ENCODE measurements at places on chromosomes 6 and 20. TPM values are rescaled to one million over a fixed set of nuclear protein-coding genes. Genes with fewer than 3 reads are reported as not detected.

GRCh38 chr20:11337361-11338130 lies 580.1 kb upstream of the BTBD3 start:
- no peaks in the 10 kb centered on the region for H3K27me3 ChIP-seq
- no peak overlapping the region for H3K4me3 ChIP-seq
- H3K27ac ChIP-seq: no peak overlapping the region
- no peak for DNase-seq

The SYTL3 gene
- total RNA-seq: 42.7 TPM

DNA sequence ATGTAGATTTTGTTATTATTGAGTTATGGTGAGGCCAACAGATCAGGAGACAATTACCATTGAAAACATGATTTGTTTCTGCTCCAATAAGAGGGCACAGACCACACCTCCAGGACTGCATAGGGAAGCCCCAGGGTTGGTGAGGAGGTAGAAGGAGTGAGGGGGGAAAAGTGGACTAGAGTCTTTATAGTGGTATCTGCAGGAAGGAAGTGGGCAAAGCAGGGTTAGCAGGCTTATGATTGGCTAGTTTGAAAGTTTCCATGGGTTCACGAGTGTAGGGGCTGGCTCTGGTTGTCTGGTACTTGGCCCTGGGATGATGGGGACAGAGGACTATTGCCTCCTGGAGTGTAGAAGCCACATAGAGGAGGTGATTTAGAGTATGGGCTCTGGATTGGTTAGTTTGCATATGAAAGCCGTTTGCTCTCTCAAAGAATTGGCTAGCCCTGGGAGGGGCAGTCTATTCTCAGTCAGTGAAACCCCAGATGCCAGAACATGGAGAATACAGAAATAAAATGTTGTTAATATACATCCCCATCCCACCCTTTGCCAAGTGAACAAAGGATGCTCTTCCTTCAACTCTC lies 156.6 kb downstream of the KLHL32 start:
- H3K4me3 ChIP-seq: no peak overlapping the region
- H3K27me3 ChIP-seq: no peaks in the 10 kb centered on the region
- H3K27ac ChIP-seq: no peak overlapping the region
- no peaks in the 10 kb centered on the region for H3K4me1 ChIP-seq
- DNase-seq: no peak

The DPPA5 gene
- not detected for total RNA-seq

GRCh38 chr6:3081960-3082359 lies 13.7 kb downstream of the RIPK1 start:
- DNase-seq: no peak
- no peaks in the 10 kb centered on the region for H3K27me3 ChIP-seq
- peaks cover 8% of the 10 kb centered on the region for H3K4me1 ChIP-seq
- H3K36me3 ChIP-seq: peaks cover 93% of the 10 kb centered on the region
- no peak overlapping the region for H3K4me3 ChIP-seq

DNA sequence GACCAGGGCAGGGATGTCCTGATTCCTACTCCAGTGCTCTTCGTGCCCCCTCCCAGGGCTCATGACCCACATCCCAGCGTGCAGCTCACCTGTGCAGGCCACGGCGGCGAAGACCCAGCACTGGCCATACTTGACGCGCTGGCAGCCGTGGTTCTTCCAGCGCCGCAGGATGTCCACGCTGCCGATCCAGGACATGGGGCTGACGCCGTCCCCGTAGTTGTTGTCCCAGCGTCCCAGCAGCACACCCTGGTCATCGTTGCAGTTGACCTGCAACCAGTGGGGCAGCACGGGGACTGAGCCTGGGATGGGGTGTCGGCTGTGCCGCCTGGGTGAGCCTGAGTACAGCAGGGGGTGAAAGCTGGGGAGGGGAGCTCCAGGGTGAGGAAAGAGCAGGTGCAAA lies 18.4 kb downstream of the TGM2 start:
- peaks cover 3% of the 10 kb centered on the region for H3K4me1 ChIP-seq
- H3K36me3 ChIP-seq: no peaks in the 10 kb centered on the region
- no peak overlapping the region for H3K4me3 ChIP-seq

- H3K4me1 ChIP-seq: no peaks in the 10 kb centered on the region
- H3K36me3 ChIP-seq: no peaks in the 10 kb centered on the region
- no peak for DNase-seq
These were observed 28.3 kb downstream of the PARD6B start for GRCh38 chr20:50759678-50760077.

DNA sequence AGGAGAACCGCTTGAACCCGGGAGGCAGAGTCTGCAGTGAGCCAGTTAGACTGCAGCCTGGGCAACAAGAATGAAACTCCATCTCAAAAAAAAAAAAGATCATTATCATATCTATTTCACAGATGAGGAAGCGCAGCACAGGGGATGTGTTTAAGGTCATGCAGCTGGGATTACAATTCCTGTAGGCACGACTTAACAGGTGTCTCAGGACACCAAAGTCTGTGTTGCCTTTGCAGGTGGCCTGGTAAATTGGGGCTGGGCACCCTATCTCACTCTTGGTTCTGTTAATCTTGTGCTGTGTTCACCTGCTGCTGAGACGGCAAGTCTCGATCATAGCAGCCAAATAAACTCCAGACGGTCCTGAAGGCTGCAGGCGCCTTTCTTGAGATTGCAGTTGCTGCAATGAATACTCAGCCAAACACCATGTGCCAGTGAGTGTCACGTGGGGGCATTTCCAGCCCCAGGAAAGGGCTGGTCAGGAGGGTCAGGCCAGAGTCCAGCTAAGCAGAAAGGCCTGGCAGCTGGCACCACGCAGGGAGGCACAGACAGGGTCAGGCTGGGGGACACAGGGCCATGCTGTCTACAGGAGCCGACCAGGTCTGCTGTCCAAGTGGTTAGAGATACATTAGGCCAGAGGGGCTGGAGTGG lies 55.8 kb downstream of the FGD2 start:
- H3K36me3 ChIP-seq: no peaks in the 10 kb centered on the region
- peaks cover 4% of the 10 kb centered on the region for H3K4me1 ChIP-seq
- no peak overlapping the region for H3K27ac ChIP-seq
- DNase-seq: no peak
- H3K27me3 ChIP-seq: no peaks in the 10 kb centered on the region
- H3K4me3 ChIP-seq: no peak overlapping the region

GRCh38 chr6:139060332-139060731 lies 31.8 kb downstream of the ABRACL start:
- H3K27me3 ChIP-seq: no peaks in the 10 kb centered on the region
- H3K27ac ChIP-seq: no peak overlapping the region
- H3K4me3 ChIP-seq: no peak overlapping the region
- no peaks in the 10 kb centered on the region for H3K4me1 ChIP-seq

GRCh38 chr20:22575087-22575721 lies 9.2 kb downstream of the FOXA2 start:
- no peak for DNase-seq
- peaks cover 75% of the 10 kb centered on the region for H3K27me3 ChIP-seq
- H3K4me1 ChIP-seq: no peaks in the 10 kb centered on the region
- H3K4me3 ChIP-seq: no peak overlapping the region
- H3K36me3 ChIP-seq: no peaks in the 10 kb centered on the region
